ENCODE measurements at places on chromosomes 4 and X. TPM values are rescaled to one million over a fixed set of nuclear protein-coding genes. Genes with fewer than 3 reads are reported as not detected.

Gene PDCL2
- total RNA-seq, result not detected

DNA sequence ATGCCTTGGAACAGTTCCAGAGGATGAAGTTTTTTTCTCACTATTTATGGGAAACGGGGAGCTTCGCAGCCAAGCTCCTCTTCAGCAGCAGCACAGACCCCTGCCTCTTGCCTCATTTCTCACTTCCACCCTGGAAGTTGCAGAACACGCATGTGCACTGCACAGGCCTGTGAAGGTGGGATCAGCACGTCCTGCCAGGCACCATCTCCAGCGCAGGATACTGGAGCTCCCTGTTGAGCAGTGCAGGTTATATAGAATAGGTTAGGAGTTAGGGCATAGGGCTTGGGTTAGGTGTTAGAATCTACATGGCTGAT is 110.1 kb upstream of the CENPE start:
- DNase-seq, result no peak

Gene ANXA3
- 135 TPM for total RNA-seq

DNA sequence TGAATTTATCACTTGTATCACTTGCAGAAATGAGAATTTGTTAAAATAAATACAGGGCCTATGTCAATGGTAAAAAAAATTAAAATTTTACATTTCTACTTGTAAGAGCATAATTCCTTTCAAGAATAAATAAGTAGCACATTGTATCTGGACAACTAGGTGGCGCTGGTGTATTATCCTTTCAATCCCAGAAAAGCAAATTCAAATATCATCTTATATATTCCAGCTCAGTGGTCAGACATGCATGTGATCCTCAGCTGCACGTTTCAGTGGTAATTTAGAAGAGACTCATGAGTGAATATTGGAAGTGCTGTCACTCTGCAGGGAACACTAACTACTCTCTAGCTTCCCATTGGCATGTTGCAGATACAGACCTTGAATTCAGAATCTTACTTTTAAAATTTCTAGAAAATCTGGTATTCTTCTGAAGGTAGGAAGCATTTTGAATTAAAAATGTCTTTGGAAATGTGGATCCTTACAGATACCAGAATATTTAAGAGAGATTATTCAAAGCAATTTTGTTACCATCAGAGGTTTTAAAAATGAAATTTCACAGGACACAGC is 1414.7 kb upstream of the TENM3 start:
- DNase-seq, result no peak

DNA sequence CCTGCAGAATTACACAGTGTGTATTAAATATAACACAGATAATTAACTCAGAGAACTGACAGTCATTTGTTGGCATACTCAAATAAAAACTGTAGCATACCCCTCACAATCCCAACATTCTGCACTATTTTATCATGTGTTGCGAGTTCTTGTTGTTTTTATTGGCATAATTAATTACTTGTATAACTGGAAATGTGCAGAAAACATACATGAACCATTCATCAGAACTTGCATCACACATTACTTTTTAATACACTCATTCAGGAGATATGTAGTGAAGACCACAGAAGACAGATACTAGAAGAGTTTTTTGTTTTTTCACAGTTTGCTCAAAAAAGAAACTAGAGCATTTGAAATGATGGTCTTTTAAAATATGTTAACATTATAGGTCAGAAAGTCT is 74.6 kb upstream of the NEIL3 start:
- DNase-seq, result no peak

- DNase-seq, result no peak
These were observed 32.0 kb downstream of the NAP1L2 start for GRCh38 chrX:73182502-73183114.

DNA sequence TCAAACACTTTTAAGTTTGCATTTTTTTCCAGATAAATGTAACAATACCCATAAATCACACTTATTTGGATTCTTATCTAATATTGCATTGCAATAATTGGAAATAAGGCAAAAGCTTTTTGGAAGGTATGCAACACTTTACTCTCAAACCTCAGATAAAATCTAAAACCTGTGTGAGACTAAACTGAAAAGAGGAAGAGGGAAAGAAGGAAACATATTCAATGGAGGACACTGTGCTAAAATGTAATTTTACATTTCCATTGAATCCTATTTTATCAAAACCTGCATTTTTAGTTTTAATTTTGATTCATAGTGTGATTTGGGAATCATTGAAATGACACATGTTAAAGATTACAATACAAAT is 99.4 kb downstream of the HPGD start:
- DNase-seq, result no peak
